Left forelimb (tissue), 1 donor: ENCODE measurements at places on chromosomes 2 and 18.

DNA sequence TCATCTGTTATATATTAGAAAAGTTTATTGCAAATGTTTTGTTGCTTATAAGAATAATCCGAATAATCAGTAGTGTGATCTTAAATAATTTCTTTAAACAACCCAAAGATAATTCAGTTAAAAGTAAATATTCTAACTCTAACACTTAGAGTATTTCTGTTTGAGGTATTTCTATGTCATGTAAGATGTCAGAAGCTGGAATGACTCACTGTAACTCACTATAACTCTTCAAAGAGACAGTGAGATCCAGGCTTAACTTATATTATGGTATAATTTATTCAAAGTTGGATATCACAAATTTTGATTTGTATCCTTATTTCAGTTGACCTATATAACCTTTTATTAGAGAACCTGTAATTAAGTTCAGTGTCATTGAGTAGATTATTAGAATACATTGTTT, 6.9 kb downstream of the MBD5 start:
- DNase-seq: no peak

- no peak for DNase-seq
Measured at GRCh38 chr2:31688282-31688681, 107.5 kb upstream of the SRD5A2 start.

- peak; percentile 85 for DNase-seq
Measured at GRCh38 chr2:85741833-85742455, 11.8 kb upstream of the ATOH8 start.

DNA sequence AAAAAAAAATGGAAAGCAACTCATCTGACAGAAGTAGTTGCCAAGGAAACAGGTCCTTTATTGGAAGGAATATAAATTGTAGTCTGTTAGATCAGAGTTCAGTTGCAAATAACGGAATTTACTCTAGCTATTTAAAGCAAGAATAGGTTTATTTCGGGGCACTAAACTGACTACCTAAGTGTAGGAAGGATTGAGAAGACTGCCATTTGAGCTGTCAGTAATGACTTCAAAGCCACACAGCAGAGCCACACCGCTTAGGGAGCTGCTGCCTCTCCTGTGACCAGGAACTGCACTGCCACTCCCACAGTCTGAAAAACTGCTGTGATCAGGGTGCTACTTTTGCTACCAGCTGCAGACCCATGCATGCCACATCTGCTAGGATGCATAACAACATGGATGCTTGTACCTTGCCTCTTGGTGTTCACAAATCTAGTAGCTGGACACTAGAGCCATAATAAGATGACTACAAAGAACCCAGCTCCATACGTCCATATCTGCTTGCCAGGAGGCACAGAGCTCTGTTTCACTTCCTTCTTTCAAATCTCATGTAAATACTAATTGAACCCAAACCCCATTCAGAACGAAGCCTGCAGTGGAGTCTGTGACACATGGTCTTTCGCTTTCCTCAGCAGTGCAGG, 2.2 kb downstream of the DSG2 start:
- DNase-seq: no peak

DNA sequence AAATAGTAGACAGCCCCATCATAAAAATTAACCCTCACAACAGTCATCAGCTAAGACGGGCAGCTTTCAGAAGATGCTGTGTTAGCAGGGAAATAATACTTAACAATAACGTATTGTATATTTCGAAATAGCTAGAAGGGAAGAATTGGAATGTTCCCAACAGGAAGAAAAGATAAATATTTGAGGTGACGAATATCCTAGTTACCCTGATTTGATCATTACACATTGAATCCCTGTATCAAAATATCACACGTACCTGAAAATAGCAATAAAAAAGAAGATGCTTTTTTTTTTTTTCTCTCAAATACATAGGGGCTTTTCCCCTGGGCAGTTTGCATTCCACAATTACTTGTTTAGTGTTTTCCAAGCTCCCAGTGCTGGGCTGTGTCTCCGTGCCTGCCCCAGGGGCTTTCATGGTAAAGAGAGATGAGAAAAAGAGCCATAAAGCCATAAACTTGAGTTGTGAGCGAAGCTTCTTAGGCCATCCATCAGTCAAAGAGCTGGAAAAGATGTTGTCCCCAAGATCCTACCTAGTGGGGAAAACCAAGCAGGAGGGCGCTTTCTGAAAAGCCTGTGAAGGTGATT, 183.0 kb upstream of the REV1 start:
- no peak for DNase-seq

GRCh38 chr2:8146132-8147005, 535.5 kb upstream of the ID2 start:
- DNase-seq: no peak

DNA sequence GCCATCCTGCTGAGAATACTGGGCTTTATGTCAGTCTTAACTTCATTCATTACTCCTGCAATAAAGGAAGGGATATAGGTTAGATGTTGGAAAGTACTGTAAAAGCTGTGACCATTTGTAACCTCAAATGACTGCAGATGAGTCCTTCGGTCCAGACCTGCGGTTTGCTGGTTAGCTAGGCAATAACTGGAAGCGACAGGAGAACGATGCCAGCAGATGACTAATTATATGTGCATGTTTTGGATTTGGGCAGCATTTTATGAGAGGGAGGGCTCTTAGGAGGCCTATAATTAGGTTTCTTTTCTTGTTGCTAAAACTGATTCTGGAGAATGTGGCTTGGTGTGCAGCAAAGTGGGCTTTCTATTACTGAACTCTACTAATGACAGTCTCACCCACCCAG, 205.6 kb downstream of the TMEM182 start:
- DNase-seq: no peak

- no peak for DNase-seq
Measured at GRCh38 chr2:173673640-173674039, 291.5 kb downstream of the SP3 start.

- no peak for DNase-seq
Measured at GRCh38 chr18:65735155-65735554, 15.7 kb upstream of the CDH7 start.

DNA sequence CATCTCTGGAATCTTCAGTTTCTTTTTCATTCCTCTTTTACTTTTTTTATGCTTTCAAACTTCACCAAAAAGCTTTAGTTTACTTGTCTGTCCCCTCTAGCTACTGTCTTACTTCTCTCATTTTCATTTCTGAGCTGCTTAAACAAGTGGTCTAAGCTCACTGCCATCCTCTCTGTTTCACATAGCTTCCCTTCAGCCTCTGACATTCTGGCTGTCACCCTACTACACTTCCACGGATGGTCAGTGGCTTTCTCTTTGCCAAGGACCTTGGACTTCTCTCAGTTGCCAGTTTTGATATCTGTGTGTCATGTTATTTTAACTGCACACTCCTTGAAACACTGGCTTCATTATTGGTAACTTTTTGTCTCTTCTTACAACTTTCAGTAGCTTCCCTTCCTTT, 176.1 kb downstream of the IKZF2 start:
- DNase-seq: no peak

- no peak for DNase-seq
Measured at GRCh38 chr2:119826370-119826961, 66.7 kb downstream of the PTPN4 start.

DNA sequence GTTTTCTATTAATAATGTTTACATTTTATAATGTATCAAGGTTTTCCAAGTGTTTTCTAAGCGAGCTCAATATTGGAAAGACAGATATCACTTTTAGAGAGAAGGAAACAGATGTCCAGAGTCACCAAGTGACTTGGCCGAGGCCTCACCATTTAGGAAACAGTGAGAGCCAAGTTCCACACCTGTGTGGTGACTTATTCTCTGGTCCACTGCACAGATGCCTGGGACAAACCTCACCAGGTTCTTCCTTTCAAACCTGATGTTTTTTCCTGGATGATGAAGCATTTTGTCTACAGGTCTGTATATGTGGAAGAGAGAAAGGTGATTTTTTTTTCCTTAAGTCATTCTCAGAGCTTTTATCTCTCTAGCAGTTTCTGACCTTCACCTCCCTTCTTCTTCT, 280.7 kb downstream of the LPIN1 start:
- no peak for DNase-seq

GRCh38 chr2:177639262-177639914, 246.8 kb downstream of the AGPS start:
- no peak for DNase-seq

DNA sequence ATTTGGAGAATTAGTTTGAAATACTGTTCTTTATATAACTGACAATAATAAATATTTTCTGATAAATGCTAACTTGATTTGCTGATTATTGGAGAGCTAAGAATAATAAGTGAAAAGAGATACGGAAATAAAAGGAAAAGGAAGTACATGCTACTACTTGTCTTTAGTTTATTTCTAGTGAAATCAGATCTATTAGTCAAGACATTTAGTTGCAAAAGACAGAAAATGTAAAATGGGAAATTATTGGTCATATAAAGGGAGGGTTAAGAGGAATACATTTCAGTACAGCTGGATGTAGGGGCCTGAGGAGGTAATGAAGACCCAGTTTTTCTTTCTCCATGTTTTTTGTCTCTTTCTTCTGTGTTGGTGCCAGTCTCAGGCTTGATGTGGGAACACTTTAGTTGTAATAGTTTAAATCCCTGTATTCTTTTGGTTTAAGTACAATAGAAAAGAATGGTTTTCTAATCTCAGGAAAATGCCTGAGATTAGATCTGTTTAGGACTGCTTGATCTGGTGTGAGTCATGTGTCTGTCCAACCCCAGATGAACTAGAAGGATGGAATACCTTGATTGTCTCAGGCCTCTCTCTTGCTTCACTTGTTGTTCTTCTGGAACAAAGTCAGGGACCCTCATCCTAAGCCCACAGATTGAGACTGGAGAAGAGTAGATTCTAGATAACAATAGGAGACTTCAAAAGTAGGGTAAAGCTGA, 58.0 kb downstream of the PLCL1 start:
- no peak for DNase-seq

GRCh38 chr18:75067996-75068645, 140.8 kb downstream of the PTGR3 start:
- no peak for DNase-seq

DNA sequence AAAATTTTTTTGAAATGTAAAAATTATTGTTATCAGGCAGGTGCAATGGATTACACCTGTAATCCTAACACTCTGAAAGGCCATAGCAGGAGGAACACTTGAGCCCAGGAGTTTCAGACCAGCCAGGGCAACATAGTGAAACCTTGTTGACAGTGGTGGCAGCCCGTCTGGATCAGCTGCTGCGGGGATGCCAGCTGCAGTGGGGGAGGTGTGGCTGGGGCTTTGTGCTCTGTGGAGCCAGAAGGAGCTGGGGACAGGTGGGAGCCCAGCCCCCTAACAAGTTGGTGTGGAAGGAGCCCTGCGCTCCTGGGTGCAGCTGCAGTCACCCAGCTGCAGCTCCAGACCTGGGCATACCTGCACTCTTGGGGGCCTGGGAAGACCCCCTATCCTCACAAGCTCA, 182.4 kb upstream of the MC4R start:
- no peak for DNase-seq

GRCh38 chr2:99256677-99257076, 1.2 kb upstream of the LYG2 start:
- no peak for DNase-seq

DNA sequence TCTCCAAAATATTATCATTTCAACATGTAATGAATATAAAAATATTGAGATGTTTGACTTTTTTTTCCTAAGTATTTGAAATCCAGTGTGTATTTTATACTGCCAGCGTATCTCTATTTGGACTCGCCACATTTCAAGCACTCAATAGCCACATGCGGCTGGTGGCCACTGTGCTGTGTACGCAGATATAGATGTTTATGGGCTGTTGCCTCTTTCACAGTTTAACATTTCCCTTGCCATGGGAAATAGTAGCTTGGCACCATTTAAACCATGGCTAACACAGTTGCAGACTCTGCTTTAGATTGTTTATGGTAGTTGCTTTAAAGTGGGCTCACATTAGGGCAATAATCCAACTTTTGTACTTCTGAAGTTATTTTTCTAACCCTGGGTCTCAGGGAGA, 136.6 kb upstream of the ITGB6 start:
- no peak for DNase-seq
